ENCODE measurements at places on chromosomes 6 and 20.

- DNase-seq, result no peak
These were observed 538.3 kb upstream of the BTBD3 start for GRCh38 chr20:11379257-11380011.

DNA sequence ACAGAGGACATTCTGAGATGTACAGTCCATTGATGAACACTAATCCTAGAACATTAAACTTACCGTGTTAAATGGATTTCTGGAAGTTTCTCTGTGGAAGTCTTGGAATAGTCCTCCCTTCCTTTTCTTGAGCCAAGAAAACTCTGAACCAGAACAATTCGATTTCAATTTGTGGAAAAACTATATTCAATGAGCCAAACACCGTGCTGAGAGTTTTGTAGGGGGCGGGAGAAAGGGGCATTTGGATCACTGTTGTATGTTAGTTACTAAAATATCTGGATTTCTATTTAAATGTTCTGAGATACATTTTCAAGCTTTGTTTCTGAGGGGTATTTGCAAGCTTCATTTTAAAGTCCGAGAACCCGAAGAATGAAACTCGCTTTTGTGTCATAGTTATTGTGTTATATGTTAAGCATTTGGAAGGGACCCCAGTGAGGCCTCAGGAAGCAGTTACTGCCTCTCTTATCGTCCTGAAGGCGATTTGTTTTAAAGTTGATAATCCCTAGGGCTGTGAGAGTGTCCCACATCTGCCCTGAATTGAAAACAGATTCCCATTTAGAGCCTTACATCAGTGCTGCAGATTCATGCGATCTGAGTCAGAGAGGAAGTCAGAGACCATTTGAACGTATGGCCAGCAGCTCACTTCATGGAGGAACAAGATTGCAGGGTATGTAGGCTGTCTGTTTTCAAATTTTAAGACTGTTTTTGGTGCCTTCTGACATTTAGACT, 70.8 kb upstream of the SASH1 start:
- no peak for DNase-seq

DNA sequence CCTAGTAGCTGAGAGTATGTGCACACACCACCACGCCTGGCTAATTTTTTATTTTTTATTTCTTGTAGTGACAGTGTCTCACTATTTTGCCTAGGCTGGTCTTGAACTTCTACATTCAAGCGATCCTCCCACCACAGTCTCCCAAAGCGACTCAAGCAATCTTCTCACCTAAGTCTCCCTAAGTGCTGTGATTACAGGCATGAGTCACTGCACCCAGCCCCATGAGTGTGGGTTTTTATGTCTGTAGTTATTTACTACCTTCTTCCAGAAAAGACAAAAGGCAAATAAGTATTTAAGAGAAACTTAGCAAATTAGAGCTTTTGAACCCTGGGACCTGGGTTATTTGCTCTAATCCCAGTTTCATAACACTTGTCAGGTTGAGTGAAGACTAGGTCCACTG, 92.3 kb upstream of the HCRTR2 start:
- DNase-seq, result no peak

- no peak for DNase-seq
These were observed 82.5 kb upstream of the AGPAT4 start for GRCh38 chr6:161356167-161356854.

- DNase-seq, result no peak
These were observed 61.9 kb downstream of the GPR6 start for GRCh38 chr6:110039981-110040383.

- DNase-seq, result no peak
These were observed 28.3 kb upstream of the SMIM29 start for GRCh38 chr6:34276881-34277762.

DNA sequence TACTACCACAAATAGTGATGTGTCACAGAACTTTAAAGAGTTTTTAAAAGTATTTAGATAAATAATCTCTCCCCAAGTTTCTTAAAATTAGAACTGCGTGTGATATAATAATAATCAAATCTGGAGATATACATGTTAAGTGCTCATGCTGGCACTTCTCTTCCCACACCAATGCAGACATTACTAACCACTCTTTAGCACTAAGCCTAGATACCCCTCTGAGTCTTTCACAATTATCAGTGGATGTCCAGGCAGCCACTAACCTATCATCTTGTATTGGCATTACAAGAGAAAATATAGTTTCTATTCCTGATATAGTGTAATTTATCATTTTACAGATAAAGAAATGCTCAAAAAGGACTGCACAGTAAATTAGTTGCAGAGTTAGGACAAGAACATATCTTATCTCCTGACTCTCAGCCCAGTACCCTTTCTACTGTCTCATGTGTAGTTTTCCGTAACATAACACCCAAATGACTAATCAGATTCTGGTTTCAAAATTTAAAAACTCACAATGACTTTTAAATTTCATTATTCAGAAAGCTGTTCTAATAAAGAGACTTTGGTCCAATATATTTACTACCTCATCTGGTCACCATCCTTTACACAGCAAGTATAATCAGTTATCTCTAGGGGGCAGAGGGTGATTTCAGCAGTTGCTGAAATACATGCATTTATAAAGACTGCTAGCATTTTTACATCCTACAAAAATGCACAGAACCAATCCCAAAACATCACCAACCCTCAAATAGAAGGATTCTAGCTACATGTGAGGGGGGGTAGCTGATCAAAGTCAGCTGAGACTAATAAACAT, 215.5 kb upstream of the MCHR2 start:
- DNase-seq, result no peak

DNA sequence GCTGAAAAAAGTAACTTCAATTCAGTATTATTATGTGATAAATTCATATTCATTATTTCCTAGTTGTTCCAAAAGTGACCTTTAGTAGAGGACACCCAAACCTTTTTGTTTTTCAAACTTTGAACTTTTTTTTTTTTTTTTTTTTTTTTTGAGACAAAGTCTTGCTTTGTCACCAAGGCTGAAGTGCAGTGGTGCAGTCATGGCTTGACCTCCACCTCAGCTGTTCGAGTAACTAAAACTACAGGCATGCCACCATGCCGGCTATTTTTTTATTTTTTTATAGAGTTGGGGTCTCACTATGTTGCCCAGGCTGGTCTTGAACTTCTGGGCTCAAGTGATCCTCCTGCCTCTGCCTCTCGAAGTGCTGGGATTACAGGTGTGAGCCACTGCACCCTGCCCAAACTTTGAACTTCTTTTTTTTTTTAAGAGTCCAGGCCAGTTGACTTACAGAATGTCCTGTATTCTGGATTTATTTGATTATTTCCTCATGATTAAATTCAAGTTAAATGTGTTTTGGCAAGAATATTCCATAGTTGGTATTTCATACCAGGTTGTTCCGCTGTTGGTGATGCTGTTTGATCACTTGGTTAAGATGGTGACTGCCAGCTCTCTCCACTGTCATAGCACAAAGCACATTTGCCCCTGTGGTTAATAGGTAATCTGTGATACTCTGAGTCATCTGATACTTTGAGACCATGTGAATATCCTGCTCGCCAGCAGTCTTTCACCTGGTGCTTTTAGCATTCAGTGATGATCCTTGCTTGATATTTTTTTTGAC, 48.0 kb downstream of the VAPB start:
- no peak for DNase-seq

DNA sequence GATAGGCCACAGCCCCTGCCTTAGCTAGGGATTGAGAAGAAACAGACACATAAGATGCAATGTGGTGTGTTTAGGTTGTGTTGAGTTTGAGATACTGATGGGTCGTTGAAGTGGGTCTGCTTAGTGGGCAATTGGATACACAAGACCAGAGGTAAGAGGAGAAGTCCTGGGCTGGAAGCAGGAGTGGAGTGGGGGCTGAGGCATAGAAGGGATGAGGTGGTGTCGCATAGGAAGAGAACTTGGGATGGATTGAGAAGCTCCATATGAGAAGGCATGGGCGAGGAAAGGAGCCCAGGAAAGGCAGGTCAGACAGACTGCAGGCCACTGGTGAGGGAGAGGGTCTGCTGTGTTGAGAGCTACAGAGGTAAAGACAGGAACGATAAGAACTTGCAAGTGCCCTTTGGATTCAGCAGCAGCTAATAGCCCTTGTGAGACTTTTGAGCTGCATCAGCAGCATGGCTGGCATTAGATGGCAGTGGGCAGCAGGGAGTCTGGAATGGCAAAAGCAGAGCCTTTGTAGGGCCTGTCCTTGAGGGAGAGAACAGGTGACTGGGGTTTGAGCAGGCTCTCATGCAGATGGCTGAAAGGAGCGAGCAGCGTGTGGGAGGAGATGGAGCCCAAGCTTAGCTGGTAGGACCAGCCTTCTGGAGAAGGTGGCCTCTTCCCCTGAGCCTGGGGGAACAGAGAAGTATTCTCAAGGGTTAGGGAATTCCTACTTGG, 33.2 kb downstream of the PLCG1 start:
- no peak for DNase-seq

DNA sequence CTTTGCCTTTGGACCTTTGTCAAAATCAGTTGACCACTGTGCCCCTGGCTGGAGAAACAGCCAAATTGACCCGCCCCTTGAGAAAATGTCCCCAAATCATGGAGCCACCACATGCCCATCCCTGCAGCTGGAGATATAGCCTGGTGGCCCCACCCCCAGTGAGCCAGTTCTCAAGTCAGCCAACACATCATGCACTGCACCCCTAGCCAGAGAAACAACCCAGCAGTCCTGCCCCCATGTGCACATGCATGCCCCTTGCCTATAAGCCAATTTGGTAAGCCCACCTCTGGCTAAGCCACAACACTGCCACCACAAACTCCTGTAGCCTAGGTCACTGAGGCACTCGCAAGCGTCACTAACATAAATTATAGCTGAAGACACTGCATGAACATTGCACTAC, 174.2 kb upstream of the ECI2 start:
- DNase-seq, result no peak

- DNase-seq, result no peak
These were observed 280.0 kb downstream of the ARHGAP18 start for GRCh38 chr6:129429956-129430355.

DNA sequence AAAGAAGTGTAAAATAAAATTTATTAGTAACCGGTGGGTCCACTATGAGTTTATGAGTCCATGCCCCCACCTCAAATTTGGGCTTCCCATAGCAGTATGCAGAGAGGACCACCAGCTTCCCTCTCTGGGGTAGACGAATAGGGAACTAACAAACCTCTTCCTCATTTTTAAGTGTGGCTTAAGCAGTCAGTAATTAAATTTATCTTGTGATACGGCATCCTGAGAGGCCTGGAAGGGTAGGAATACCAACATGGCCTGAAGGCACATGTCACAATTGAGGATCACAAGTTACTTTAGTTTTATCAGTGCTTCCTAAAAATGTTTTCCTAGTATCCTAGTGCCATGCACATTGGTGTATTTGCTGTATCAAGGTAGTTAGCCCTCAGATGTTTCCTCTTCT, 239.9 kb downstream of the HIVEP2 start:
- no peak for DNase-seq

DNA sequence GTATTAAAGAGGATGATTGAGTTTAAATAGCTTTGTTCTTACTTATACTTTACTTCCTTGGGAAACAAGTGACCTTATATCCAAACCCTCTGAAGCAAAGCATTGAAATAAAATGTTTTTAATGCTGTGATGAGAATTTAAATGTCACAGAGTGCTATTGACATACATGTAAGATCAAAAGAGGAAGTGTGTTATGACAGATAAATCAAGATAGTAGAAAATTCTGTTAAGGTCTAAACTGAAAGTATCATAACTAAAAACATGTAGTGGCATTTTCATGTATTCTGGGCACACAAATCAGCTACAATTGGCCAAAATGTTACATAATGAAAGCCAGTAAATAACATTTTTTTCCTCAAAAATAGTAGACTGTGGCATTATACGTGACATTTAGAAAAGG, 318.0 kb downstream of the GRIK2 start:
- no peak for DNase-seq

GRCh38 chr20:60372275-60372674, 414.1 kb downstream of the CDH26 start:
- no peak for DNase-seq

DNA sequence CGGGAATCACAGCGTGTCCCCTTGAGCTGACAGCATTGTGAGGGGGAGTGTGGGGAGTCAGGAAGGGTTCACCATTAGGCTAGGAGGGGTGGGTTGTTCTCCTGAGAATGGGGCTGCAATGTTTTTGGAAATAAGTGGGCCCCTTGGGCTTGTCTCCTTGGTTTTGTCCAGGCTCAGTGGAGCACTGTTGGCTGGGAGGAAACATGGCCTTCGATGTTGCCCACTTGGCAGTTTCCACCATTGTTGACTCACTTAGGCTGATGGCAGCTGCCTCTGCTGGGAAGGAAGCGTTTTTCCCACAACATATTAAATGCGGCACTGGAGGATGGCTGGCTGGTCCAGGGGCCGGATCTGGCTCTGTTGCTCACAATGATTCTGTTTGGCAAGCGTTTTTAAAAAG, 512.1 kb downstream of the QKI start:
- no peak for DNase-seq

- no peak for DNase-seq
These were observed 6.6 kb downstream of the TM9SF4 start for GRCh38 chr20:32116079-32116521.

- no peak for DNase-seq
These were observed 1.9 kb downstream of the APOM start for GRCh38 chr6:31657406-31658157.

- no peak for DNase-seq
These were observed 1.3 kb downstream of the C6orf141 start for GRCh38 chr6:49551866-49552129.

DNA sequence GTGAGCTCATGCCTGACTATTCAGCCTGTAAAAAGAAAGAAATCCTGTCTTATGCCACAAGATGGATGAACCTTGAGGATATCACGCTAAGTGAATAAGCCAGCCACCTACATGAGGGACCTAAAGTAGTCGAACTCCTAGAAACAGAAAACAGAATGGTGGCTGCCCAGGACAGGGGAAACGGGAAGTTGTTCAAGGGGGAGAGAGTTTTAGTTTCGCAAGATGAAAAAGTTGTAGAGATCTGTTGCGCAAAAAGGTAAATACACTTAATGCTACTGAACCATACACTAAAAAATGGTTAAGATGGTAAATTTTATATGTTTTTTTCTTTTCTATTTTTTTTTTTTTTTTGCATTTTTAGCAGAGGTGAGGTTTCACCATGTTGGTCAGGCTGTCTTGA, 74.1 kb upstream of the RALY start:
- no peak for DNase-seq

GRCh38 chr20:1448081-1448620, 18.5 kb downstream of the NSFL1C start:
- DNase-seq, result no peak

GRCh38 chr6:75609639-75610590, 8.2 kb downstream of the SENP6 start:
- DNase-seq, result no peak

DNA sequence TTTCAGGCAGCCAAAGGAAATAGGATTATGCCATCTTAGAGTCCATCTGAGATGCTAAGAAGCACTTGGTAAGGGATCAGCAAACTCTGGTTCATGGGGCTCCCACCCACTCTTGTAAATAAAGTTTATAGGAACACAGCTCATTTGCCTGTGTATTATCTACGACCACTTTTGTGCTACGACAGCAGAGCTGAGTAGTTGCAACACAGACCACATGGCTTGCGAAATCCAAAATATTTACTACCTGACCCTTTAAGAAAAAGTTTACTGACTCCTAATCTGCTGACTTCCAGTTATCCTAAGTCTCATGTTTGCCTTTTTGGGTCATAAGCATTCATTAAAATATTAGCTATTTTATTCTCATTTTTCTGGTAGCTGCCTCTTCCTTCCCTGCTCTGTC, 859.0 kb downstream of the QKI start:
- DNase-seq, result no peak

All from stimulated activated CD4-positive, alpha-beta T cell treated with anti-CD3 and anti-CD28 coated beads, TNF-alpha, amount 100 ng/mL, for 1 hour (primary cell).